ENCODE measurements at places on chromosomes 5 and 9.

DNA sequence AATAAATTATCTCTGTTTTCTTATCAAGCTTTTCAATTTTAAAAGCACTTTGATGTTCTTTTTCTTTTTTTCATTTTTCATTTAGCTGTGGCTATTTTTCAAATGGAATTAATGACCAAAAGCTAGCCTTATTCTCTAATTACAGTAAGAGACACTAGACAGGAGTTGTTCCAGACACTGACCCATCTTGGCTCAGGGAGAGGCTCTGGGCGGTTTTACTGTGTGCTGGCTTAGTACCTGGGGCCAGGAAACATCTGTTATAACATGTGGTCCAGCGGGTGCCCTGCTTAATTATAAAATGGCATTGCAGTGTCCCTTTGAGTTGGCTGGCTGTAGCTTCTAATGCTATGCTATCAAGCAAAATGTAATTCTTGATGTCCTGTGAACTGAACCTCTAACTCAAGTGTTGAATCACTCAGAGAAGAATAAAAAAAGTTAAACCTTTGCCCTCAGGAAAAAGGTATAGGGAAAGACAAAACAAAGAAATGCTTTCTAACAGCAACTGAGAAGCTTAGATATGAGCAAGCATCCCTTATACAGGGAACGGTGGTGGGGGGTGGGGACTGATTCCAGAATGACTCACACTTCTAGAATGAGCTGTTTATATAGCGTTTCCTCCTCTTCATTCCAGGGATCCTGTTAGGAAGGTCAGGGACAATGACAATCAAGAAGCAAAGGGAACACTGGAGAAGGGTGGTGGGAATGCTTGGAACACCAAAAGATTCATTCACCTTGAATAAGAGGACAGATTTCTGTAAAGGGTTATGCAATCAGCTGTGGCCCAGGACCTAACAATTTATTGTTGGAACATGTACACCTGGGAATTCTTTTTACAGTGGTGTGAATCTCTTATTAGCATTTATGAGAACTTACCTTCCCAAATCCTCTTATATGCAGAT lies 58.7 kb upstream of the NFIB start:
- no peak for DNase-seq

GRCh38 chr5:137696481-137696880 lies 39.4 kb downstream of the KLHL3 start:
- DNase-seq, result peak; percentile 47

- no peak for DNase-seq
Observed at GRCh38 chr5:54421976-54422375, 33.5 kb upstream of the HSPB3 start.

DNA sequence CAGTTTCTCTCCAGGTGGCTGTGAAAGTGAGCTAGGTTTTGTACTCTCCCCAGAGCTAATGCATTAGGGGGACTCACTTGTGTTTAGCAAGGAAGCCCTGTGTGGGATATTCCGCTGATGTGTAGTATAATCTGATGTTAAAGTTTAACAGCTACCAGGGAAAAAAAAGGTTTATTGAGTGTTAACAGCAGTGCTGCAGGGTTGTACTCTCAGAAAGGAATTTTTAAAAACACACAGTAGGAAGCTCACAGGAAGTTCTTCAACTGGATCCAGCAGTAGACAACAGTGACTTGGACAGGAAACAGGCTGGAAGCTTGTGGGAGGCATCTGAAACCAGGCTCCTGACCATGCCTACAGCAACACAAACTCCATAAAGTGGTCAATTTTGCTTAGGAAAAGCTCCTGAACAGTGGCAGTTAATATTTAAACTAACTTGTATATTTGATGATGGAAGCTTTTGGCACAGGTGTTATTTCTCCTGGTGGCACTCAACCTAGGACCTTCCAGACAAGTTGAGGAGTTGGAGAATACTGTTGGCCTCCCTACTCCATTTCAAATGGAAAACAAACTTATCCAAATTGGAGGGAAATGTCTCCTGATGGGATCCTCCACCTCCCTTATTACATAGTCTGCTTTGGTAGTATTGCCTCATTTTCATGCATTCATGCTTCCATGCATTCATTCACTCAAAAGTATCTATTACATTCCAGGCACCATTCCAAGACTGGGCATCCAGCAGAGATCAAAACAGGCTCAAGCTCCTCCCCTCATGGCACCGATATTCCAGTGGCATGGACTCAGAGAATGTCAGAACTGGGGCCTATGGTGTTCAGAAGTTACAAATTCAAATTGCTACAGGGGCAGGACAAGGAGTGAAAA lies 54.7 kb downstream of the FOXD1 start:
- no peak for DNase-seq

DNA sequence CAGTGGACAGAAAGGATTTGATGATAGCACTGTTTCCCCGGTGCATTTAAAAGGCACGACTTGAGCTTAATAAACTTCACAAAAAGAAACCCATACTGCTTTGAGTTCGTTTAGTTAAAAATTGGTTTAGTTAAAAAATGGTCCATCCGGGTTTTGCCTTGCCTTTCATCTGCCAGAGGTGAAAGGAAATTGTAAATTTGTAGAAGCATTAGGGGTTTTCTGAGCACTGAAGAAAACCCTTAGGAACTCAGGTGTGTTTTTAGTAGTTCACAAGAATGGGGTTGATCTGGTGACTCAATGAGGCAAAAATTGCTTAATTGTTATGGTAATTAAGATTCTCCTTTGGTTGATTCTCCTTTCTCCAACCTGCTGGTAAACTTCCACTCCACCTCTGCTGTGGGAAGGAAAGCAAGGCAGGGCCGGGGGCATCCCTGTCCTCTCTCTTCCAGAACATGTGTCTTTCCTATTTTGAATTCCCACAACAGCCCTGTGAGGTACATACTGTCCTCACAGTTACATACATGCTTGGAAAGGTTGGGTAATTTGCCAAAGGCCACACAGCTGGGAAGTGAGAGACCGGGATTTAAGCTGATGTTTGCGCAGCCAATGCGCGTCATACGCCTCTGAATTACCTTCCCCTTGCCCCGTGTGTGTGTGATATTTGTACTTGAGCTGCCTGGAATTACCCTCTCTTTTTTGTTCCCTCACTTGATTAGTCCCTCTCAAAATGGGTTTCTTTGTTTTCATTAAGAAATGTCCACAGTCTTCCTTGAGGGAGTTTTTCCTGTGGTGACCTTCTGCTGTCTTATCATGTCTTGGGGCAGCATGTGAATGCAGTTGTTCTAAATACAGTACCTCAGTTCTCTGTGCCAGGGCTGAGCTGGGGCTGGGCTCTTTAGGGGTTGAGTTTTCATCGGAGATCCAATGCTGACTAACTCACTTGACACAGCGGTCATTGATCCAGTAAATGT lies 94.4 kb downstream of the ARHGAP26 start:
- DNase-seq, result no peak

GRCh38 chr9:77912895-77913693 lies 118.5 kb downstream of the GNAQ start:
- no peak for DNase-seq

DNA sequence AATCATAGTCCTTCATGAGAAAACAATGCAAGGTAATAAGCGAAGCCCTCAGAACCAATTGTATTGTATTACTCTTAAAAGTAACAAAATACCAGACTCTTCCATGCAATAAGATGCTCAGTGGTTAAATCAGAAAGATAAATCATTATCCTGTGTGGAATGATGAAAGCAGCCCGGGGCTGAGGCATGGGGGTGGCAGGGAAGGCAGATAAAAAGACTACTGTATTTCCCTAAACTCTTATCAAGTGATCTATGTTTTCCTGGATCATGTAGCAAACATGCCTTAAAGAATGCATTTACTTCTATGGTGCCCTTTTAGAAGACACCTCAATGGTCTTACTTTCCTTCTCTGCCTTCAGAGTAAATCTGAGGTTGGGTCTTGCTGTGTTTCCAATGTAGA lies 105.6 kb upstream of the DAPK1 start:
- no peak for DNase-seq

DNA sequence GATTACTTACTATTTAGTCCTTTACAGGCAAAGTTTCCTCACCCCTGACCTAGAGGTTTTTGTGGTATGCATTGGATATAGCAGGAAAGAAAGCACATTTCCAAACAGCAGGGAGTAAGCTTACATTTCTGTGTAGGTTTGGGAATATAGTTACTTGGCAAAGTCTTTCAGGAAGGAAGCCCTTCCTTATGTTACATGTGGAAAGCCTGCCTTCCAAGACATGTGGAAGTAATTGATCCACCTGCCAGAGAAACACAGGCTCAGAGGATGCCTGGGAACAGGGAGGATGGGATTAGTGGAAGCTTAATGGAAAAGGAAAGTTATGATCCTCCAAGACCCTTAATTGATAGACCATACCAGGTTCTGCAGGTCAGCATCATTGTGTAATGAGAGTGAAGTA lies 87.3 kb upstream of the PPP1R2B start:
- DNase-seq, result no peak

DNA sequence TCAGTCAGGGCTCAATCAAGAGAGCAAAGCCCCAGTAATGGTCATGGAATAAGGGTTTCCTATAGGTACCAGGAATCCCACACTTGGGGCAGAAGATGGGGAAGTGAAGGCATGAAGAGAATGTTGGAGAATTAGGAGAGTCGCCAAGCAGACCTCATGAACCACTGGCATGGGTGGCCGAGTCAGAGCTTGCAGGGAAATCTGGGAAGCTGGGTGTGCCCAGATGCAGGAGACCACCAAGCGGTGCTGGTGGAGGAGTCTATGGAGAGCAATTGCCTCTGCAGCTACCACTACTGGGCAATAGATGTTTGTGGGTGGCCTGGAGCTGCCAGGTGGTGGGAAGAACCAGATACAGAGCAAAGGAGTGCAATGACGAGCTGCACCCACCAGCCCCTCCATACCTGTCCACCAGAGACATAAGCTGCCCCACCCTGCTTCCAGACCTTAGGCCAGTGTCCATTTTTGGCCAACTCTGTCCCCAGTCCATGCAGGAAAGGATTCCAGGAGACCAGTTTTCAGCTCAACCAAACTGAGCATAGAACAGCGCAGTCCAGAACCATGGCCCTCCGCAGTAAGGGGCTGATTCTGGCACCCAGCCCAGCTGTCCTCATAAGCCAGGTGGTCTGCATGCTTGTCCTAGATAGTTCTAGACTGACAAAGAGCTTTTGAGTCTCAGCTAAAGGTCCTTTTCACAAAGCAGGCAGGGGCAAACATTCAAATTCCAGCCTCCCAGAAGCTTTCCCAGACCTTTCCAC lies 323.9 kb downstream of the GADD45G start:
- no peak for DNase-seq

- no peak for DNase-seq
Observed at GRCh38 chr9:38727497-38728001, 7.6 kb upstream of the FAM240B start.

- no peak for DNase-seq
Observed at GRCh38 chr5:133830911-133831310, 137.5 kb downstream of the C5orf15 start.

GRCh38 chr9:15246708-15247107 lies 60.3 kb downstream of the TTC39B start:
- DNase-seq, result no peak

- DNase-seq, result no peak
Observed at GRCh38 chr9:113649855-113650206, 186.3 kb downstream of the RGS3 start.

- no peak for DNase-seq
Observed at GRCh38 chr5:95715799-95716461, 15.2 kb upstream of the RHOBTB3 start.

DNA sequence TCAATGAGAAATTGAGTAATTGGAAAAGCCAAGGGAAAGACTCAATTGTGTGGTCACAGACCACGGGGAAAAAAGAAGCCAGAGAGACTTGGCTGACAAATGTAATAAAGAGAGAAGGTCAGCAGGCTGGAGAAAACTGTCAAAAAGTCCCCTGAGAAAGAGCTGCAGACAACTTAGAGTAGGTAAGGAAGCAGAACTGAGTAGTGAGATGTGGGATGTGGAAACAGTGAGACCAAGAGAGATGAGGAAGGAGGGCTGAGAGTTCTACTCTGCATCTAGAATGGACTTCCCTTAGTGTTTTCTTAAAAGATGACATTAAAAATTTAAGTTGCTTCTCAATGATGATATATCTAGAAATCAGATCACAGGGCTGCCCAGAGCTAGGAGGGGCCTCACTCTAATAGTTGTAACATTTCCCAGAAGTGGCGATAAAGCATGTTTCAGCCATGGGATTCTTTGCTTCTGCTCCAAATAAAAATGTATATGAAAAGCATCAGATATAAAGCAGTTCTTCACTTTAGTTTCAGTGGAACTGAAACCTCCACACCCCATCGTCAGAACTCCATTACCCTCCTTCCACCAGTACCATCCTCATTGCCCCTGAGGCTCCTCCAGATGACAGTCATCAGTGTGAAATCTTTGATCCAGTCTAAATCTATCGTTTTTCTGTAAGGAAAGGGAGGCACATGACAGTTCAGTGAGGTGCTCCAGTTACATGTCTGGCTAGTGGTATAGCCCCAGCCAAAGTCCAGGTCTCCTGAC lies 80.6 kb downstream of the SPEF2 start:
- DNase-seq, result no peak

- DNase-seq, result peak; percentile 56
Observed at GRCh38 chr9:130940693-130941576, 1.9 kb upstream of the FIBCD1 start.

All from stimulated activated naive CD4-positive, alpha-beta T cell treated with Interleukin-2 at 50 U/mL for 16 hours (primary cell).